ENCODE measurements at places on chromosomes 6 and 20. TPM values are rescaled to one million over a fixed set of nuclear protein-coding genes. Genes with fewer than 3 reads are reported as not detected.
A peak's percentile ranks its signal among the peaks of the same experiment; 100 is the strongest.

DNA sequence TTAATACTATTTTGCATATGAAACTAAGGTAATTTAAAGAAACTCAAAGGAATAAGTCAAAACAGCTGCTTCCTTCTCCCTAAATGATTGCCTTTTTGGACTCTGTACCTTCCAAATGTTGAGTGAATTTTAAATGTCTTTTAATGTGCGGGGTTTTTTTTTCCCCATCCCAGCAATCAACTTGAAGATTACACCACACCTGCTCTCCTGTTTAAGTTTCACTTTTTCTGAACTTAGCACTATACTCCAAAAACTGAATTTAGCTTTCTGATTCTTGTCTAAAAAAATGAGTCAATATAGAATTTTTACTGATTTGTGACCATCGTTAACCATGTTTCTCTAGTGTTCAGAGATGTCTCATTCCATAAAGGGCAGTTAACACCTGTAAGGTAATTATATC is 220.8 kb upstream of the THEMIS start:
- no peaks in the 10 kb centered on the region for H3K4me1 ChIP-seq
- DNase-seq: no peak
- H3K4me3 ChIP-seq: no peak overlapping the region
- H3K27ac ChIP-seq: no peak overlapping the region
- H3K27me3 ChIP-seq: no peaks in the 10 kb centered on the region
- H3K36me3 ChIP-seq: no peaks in the 10 kb centered on the region

DNA sequence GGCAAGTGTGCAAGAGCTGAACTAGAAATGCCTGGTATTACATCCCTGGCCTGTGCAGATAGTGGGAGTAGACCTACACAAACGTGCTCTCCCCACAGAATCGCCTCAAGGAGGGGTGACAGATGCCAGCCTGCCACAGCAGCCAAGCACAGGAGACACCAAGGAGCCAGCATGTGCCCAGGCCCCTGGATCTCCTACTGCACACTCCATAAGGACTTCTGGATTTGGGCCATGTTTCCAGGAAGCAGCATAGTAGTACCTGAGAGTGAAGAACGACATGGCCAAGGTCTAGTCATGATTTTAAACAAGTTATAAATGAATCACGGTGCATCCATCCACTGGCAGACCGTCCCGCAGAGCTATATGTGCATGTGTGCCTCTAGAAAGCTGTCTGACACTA is 232.2 kb downstream of the SYNDIG1 start:
- H3K36me3 ChIP-seq: no peaks in the 10 kb centered on the region
- no peak overlapping the region for H3K27ac ChIP-seq
- no peak for DNase-seq
- H3K27me3 ChIP-seq: no peaks in the 10 kb centered on the region

- no peaks in the 10 kb centered on the region for H3K36me3 ChIP-seq
- no peak for DNase-seq
These were observed 170.4 kb downstream of the BCKDHB start for GRCh38 chr6:80276861-80277260.

- H3K36me3 ChIP-seq: no peaks in the 10 kb centered on the region
- no peak overlapping the region for H3K27ac ChIP-seq
- H3K4me1 ChIP-seq: no peaks in the 10 kb centered on the region
- no peak overlapping the region for H3K4me3 ChIP-seq
These were observed 355.1 kb downstream of the HAO1 start for GRCh38 chr20:7585126-7585679.

DNA sequence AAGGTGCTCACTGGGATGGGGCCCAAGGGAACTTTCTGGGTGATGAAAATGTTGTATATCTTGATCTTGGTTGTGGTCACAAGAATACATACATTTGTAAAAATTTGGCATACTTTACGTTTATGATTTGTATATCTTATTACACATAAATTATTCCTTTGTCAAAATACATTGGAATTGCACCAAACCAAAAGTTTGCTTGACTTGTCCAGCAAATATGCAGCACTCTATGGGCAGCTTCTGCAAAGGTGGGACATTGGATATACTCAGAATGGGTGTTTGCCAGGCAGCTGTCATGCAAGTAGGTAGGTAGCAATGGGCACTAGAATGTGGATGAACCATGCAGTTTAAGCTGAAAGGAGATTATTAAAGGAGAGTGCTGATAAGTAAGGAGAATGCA is 78.0 kb downstream of the LAMP5 start:
- no peak for DNase-seq
- no peak overlapping the region for H3K4me3 ChIP-seq
- no peak overlapping the region for H3K27ac ChIP-seq
- no peaks in the 10 kb centered on the region for H3K36me3 ChIP-seq
- no peaks in the 10 kb centered on the region for H3K27me3 ChIP-seq

DNA sequence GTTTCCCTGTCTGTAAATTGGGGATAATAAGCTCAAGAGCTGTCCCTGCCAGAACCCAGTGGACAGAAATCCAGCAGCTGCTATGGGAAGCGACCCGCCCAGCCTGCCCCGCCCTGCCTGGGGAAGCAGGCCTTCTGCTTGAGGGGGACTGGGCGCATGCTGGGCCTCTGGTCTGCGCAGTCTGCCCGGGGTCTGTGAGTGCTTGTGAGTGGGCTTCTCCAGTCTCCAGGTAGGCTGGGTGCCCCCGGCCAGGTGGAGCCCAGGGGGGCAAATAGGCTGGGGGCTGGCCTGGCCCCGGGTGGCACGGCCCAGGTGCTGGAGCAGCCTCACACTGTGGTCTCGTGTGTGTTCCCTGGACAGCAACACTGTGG is 648 bp upstream of the RBBP8NL start:
- H3K27ac ChIP-seq: no peak overlapping the region
- no peaks in the 10 kb centered on the region for H3K36me3 ChIP-seq
- DNase-seq: no peak
- H3K4me3 ChIP-seq: no peak overlapping the region

GRCh38 chr6:89605861-89606260 is 32.7 kb downstream of the LYRM2 start:
- no peaks in the 10 kb centered on the region for H3K27me3 ChIP-seq
- H3K27ac ChIP-seq: no peak overlapping the region
- no peak overlapping the region for H3K4me3 ChIP-seq
- H3K36me3 ChIP-seq: no peaks in the 10 kb centered on the region
- DNase-seq: no peak
- no peaks in the 10 kb centered on the region for H3K4me1 ChIP-seq

- no peak overlapping the region for H3K27ac ChIP-seq
- no peak overlapping the region for H3K4me3 ChIP-seq
- DNase-seq: no peak
- no peaks in the 10 kb centered on the region for H3K4me1 ChIP-seq
These were observed 33.3 kb upstream of the GRM4 start for GRCh38 chr6:34179106-34179720.

- no peak for DNase-seq
- H3K4me1 ChIP-seq: peaks cover 24% of the 10 kb centered on the region
- no peak overlapping the region for H3K4me3 ChIP-seq
- no peaks in the 10 kb centered on the region for H3K36me3 ChIP-seq
- H3K27ac ChIP-seq: no peak overlapping the region
These were observed 62.9 kb upstream of the KCNG1 start for GRCh38 chr20:51085769-51086168.

DNA sequence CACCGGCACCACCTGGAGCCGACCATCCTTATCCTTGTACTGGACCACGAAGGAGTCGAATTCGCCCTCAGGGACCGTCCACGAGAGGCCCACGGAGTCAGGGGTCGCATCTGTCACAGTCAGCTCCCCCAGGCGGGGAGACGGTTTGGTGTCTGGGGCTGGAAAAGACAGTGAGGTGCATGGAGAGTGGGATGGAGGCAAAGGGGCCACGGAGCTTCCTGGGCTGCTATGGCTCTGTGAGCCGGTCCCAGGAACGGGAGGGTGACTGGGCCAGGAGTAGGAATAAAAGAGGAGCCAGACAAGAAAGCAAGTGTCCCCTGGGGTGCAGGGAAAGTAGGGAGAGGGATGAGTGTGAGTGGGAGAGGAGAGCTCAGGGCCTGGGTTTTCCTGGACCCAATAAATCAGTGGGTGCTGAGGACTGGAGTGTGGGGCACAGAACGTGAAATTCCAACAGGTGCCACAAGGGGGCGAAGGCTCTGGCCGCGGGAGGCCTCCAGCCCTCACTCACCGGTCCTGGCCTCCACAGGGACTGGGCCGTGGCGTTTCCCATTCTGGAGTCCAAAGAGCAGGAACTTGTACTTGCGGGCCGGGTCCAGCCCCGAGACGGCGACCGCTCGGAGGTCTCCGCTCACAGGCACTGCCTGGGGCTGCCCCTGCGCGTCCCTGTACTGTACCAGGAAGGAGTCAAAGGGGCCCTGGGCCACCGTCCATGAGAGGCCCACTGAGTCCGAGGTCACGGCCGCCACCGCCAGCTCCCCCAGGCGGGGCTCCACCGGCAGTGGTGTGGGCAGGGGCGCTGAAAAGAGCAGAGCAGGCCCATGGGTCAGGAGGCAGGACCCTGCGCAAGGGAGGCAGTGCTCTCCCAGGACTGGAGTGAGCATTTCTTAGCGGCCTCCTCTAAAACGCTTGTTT is 9.9 kb downstream of the CYP21A2 start:
- H3K27me3 ChIP-seq: no peaks in the 10 kb centered on the region
- no peaks in the 10 kb centered on the region for H3K4me1 ChIP-seq
- H3K36me3 ChIP-seq: no peaks in the 10 kb centered on the region
- H3K4me3 ChIP-seq: no peak overlapping the region

GRCh38 chr6:132388291-132388690 is 13.0 kb downstream of the MOXD1 start:
- no peak overlapping the region for H3K4me3 ChIP-seq
- DNase-seq: no peak
- peaks cover 16% of the 10 kb centered on the region for H3K4me1 ChIP-seq

GRCh38 chr6:169722362-169723199 is 1.7 kb downstream of the PHF10 start:
- H3K36me3 ChIP-seq: peaks cover 7% of the 10 kb centered on the region
- peaks cover 31% of the 10 kb centered on the region for H3K4me1 ChIP-seq
- peak; percentile 68 for DNase-seq
- H3K27ac ChIP-seq: no peak overlapping the region
- peak overlapping the region; percentile 93 for H3K4me3 ChIP-seq

GRCh38 chr20:50130356-50130723 is 17.4 kb upstream of the UBE2V1 start:
- H3K36me3 ChIP-seq: no peaks in the 10 kb centered on the region
- DNase-seq: no peak
- no peak overlapping the region for H3K4me3 ChIP-seq
- H3K27ac ChIP-seq: no peak overlapping the region
- H3K4me1 ChIP-seq: no peaks in the 10 kb centered on the region

GRCh38 chr20:15241681-15242080 is 904.3 kb upstream of the FLRT3 start:
- no peaks in the 10 kb centered on the region for H3K27me3 ChIP-seq
- no peak overlapping the region for H3K27ac ChIP-seq
- no peaks in the 10 kb centered on the region for H3K4me1 ChIP-seq
- no peaks in the 10 kb centered on the region for H3K36me3 ChIP-seq
- no peak for DNase-seq

AGPAT1 gene
- total RNA-seq: 46.9 TPM

SIRPB2 gene
- total RNA-seq: not detected

CAP2 gene
- total RNA-seq: 18.4 TPM

FAM83D gene
- 76.7 TPM for total RNA-seq

CPNE1 gene
- total RNA-seq: 189 TPM

PRICKLE4 gene
- total RNA-seq: 1.1 TPM
